ENCODE measurements at places on chromosomes 12 and 14.

GRCh38 chr12:127310548-127310947 is 956.4 kb upstream of the TMEM132C start:
- DNase-seq, result no peak

DNA sequence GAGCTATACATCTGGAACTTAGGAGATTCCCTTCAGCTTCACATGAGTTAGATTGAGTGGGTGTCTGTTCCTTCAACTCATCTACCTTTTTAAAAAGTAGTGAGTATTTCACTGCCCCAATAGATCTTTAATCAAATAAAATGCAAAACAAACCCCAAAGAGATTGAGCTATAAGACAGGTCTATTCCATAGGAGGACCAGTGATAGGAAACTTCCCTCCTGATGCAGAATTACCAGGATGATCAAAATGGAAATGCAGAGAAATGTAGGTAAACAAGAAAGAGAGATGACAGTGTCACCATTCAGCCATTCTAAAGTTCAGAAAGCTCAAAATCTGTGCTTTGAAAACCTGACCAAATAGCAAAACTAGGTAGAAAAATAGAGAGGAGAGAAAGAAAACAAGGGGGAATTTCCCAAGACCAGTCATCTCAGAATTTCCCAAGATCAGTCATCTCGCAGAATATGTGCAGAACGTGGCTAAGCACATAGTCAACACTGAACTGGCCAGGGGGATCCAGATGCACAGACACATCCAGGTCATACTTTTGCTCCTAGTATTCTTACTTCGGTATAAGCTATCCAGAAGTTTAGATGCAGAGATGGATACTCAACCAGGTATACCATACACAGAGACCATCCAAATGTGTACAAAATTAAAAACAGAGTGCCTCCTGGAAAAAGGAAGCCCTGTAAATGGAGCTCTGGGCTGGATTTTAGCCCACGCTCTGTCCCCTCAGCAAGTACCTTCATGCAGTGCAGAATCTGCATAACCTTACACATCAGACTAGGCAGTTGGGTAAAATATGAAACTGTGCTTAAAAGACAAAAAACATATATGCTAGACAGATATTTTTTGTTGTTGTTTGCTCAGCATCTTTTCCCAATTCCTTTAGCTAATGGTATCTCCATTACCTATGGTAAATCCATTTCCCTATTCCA is 27.4 kb downstream of the SLC41A2 start:
- no peak for DNase-seq

DNA sequence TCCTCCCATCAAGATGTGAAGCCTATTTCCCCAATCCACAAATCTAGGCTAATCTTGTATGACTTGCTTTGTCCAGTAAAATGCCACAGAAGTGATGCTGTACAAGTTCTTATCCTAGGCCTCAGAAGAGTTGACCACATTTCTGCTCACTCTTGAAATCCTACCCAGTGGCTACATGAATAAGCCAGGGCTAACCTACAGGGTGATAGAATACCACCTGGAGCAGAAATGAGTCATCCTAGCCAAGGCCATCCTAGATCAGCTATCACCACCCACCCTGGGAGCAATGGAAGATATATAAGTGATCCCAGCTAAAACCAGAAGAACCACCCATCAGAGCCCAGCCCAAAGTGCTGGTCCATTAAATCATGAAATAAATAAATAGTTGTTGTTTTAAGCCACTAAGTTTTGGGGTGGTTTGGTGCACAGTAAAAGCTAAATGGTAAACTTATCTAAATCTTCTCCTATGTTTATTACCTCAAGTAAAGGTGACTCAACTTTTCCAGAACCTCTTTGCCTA is 105.1 kb downstream of the RPS29 start:
- no peak for DNase-seq

DNA sequence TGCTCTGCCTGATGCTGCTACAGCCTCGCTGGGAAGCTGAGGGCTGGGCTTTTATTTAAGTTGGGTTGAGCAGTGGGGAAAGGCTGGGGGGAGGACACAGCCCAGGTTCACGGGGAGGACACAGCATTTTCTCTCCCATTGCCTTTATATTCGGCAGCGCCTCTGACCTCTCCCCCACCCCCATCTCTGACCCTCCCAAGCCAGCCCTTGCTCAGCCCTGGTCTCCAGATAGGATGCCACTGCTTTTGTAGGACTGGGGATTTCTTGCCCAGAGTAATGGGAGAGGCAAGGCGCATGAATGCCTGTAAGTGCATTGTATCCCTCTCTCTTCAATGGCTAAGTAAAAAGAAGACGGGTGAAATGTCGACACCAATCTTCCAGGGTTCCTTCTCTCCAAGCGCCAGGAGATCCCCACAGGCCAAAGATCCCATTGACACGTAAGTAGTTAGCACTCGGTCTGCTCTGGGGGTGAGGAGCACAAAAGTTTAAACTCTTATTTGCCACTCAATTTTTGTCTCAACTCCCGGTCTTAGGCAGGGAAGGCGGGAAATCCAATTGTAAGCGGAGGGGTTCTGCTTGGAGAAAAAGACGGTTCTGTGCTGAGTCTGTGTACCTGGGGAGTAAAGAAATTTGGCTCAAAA is 4.6 kb downstream of the HOXC4 start:
- no peak for DNase-seq

DNA sequence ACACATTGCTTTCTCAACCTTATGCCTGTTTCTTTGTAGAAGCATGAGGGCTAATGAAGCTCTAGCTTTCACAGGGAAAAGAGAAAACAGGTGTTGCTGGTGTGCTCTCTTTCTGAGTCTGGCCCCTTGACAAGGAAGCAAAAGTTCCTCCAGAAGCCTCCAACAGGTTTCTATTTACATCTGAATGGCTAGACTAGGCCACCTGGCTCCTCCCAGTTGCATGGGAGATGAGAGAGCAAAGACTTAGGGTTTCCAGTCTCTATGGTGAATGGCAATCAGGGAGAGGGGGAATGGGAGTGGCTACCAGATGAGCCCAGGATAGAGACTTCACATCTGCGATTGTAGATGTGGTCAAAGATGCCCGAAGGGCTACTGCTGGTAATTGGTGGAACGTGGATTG is 138.1 kb upstream of the PLXNC1 start:
- DNase-seq, result no peak

DNA sequence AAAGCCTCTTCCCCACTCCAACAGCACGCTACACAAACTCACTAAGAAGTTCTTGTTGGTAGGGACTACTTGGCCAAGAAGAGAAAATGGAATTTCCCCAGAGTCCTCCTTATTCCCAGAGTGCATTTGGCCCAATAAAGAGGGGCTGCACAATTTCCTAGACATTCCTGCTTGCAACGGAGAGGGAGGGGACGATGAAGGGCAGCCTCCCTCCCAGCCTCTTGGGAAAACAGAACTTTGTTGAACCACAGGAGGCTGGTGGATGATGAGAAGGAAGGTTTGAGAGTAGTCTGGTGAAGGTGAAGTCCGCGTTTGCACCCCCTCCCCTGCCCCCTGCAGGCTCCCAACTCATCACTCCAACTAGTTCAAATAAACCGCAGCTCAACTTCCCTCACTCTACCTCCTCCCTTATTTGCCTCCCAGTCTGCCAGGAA is 19.1 kb upstream of the TBX3 start:
- DNase-seq, result no peak

DNA sequence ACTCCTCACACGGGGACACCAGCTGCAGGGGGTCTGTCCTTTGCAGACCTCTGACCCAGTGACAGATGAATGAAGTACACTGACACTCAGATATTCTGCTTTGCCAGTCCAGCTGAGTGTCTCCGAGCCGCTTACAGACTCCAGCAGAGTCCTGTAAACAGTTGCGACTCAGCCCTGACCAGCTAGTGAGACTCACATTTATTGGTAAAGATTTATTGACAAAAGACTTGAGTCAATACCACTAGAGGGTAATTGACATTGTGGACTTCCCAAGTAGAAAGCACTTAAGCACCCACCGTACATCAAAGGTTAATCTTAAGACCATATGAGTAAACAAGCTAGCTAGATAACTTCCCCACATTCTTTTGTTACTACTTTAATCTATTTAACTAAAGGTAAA is 9.8 kb upstream of the FKBP4 start:
- no peak for DNase-seq

DNA sequence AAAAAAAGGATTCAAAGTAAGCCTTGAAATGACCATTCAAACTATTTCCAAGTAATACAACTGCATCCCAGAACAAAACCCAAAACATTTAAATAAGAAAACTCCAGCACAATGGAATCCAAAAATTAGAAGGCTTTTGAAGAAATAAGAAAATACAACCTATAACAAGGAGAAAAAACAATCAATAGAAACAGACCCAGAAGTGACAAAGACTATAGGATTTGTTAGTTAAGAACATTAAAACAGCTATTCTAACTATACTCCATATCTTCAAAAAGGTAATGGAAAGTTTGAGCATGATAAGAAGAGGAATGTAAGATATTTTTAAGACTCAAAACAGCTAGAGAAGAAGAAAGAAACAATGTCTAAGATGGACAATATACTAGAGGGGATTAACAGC is 39.3 kb upstream of the SRP54 start:
- DNase-seq, result no peak

Data from Panc1 (cell line).